ENCODE measurements at places on chromosomes 12 and 14. TPM values are rescaled to one million over a fixed set of nuclear protein-coding genes. Genes with fewer than 3 reads are reported as not detected.

Gene FIGNL2
- not detected for total RNA-seq

Gene POTEM
- total RNA-seq = not detected

Gene KLHL33
- total RNA-seq = 0.08 TPM

Gene COPS7A
- 114 TPM for total RNA-seq

Gene SLC6A13
- not detected for total RNA-seq

Gene EIF5
- 210 TPM for total RNA-seq

DNA sequence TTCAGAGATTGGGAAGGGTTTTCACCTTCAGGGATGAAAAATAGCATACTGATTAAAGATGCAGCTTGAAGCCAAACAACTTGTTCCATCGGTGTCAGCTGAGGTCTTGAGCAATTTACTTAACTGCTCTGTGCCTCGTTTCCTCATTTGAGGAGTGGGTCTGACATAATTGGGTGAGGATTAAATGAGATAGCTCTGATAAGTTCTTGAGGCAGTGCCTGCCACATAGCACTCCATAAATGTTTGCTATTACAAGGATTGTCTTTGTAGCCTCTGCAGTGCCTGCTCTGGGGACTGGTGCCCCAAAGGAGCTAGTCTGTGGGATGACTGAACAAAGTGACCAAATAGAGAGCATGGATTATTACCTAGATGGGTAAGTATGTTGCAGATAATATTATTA lies 50.6 kb downstream of the ATP23 start:
- no peak overlapping the region for H3K27ac ChIP-seq
- H3K4me3 ChIP-seq = no peak overlapping the region
- no peaks in the 10 kb centered on the region for H3K4me1 ChIP-seq
- no peak for DNase-seq
- no peaks in the 10 kb centered on the region for H3K27me3 ChIP-seq
- H3K36me3 ChIP-seq = peaks cover 1% of the 10 kb centered on the region

DNA sequence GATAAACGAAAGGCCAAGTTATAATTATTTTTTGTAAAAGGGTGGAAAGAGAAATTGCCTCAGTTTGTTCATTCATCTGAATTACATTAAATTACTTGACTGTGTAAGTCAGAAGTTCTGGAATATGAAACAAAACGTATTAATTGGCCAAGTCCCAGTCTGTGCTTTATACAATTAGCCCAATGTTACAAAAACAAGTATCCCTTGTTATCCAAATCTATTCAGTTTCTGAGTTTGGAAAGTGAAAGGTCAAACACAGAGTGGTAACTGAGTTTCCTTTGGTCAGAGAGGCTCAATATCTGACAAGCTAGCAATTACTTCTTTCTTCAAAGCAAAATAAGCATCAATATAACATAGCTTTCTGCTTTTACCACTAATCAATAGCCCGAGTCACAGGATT lies 62.6 kb downstream of the SPPL3 start:
- peaks cover 9% of the 10 kb centered on the region for H3K4me1 ChIP-seq
- no peak overlapping the region for H3K4me3 ChIP-seq
- DNase-seq = no peak
- no peaks in the 10 kb centered on the region for H3K27me3 ChIP-seq
- no peaks in the 10 kb centered on the region for H3K36me3 ChIP-seq

DNA sequence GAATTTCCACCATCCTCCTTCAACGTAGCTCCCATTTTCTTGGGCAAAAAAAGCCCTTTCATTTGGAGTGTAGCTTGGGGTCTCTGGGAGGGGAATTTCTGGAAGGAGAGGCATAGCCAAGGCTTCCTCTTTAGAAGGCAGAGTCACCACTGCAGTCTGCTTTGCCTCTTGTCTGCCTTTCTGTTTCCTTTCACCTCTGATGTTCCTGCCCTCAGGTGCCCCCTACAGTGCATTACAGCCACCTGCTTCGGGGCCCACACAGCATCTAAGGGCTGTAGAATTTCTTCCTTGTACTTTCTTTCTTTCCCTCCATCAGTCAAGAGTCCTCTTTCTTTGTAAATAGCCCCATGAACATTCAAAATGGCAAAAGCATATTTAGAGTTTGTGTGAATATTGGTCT lies 1313.9 kb downstream of the TMEM121 start:
- no peak overlapping the region for H3K27ac ChIP-seq
- no peaks in the 10 kb centered on the region for H3K36me3 ChIP-seq
- DNase-seq = no peak
- no peaks in the 10 kb centered on the region for H3K27me3 ChIP-seq
- H3K4me3 ChIP-seq = no peak overlapping the region

GRCh38 chr14:103126873-103127304 lies 3.6 kb downstream of the TNFAIP2 start:
- H3K27me3 ChIP-seq = peaks cover 2% of the 10 kb centered on the region
- no peak overlapping the region for H3K27ac ChIP-seq
- H3K4me3 ChIP-seq = no peak overlapping the region
- H3K4me1 ChIP-seq = peaks cover 35% of the 10 kb centered on the region
- DNase-seq = no peak

- peak overlapping the region; percentile 99 for H3K27ac ChIP-seq
- H3K36me3 ChIP-seq = peaks cover 69% of the 10 kb centered on the region
- DNase-seq = no peak
- no peak overlapping the region for H3K4me3 ChIP-seq
Observed at GRCh38 chr12:108831309-108831991, 25.9 kb downstream of the SSH1 start.

GRCh38 chr14:59507063-59507751 lies 22.9 kb downstream of the JKAMP start:
- H3K4me3 ChIP-seq = no peak overlapping the region
- no peak overlapping the region for H3K27ac ChIP-seq
- H3K4me1 ChIP-seq = peaks cover 5% of the 10 kb centered on the region
- no peaks in the 10 kb centered on the region for H3K36me3 ChIP-seq
- H3K27me3 ChIP-seq = peaks cover 7% of the 10 kb centered on the region

DNA sequence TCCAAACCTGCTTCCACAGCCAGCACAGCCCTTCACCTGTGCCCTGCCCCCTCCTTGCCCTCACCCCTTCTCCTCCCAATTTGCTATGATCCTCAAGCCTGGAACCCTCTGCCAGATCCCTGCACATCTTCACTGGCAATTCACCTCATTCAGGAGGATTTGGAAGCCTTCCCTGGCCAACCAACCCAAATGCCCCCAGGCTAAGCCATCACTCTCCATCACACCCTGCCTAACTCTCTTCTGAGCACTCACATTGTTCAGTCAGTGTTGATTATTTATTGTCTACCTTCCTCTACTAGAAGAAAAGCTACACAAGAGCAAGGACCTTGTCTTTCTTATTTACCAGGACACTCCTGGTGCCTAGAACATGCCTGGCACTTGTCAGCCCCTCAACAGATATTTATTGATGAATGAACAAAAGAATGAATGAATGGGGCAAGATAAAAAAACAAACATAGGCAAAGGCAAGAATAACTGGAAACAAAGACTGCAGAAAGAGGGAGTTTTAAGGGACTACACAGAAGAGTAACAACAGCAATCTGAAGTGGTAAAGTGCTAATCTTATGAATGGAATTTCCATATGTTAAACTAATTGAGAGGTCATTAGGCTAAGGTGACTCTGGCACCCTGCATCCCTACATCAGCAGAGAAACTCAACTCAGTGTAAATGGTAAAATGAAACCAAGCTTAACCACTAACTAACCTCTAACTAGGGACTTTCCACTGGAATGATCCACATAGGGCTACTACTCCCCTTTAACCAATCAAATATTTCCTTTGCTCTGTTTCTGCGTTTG lies 33.4 kb downstream of the TMTC1 start:
- no peaks in the 10 kb centered on the region for H3K4me1 ChIP-seq
- no peaks in the 10 kb centered on the region for H3K27me3 ChIP-seq
- H3K27ac ChIP-seq = no peak overlapping the region
- no peak for DNase-seq
- no peak overlapping the region for H3K4me3 ChIP-seq

DNA sequence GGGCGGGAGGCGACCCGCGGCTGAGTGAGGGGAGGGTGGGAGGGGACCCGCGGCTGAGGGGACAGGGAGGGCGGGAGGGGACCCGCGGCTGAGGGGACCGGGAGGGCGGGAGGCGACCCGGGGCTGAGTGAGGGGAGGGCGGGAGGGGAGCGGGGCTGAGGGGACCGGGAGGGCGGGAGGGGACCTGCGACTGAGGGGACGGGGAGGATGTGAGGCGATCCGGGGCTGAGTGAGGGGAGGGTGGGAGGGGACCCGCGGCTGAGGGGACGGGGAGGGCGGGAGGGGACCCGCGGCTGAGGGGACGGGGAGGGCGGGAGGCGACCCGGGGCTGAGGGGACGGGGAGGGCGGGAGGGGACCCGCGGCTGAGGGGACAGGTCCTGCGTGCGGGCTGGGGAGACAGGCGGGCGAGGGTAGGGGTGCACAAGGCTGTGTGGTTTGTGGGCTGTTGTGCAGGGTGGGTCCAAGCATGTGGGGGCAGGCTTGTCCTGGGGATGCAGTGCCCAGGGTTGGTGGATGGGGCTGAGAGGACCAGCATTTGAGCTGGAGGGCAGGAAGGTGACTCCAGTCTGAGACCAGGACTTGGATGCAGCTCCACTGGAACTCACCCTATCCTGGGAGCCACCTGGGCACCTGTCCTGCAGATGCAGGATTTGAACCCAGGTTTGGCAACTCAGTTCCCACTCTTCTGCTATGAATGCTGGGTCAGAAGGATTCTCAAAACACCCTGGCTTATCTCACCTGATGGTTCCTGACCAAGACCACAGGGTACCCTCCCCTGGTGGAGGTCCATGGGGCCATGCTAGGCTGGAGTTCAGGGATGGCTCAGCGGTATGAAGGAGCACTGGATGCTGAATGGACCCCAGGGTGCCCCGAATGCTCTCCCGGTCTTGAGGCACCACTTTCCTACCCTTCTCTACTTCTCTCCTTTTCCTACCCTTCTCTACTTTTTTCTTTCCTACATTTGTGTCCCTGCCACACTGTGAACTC lies 9.4 kb downstream of the PLD4 start:
- peak overlapping the region; percentile 70 for H3K4me3 ChIP-seq
- DNase-seq = no peak
- H3K27me3 ChIP-seq = peaks cover 7% of the 10 kb centered on the region

DNA sequence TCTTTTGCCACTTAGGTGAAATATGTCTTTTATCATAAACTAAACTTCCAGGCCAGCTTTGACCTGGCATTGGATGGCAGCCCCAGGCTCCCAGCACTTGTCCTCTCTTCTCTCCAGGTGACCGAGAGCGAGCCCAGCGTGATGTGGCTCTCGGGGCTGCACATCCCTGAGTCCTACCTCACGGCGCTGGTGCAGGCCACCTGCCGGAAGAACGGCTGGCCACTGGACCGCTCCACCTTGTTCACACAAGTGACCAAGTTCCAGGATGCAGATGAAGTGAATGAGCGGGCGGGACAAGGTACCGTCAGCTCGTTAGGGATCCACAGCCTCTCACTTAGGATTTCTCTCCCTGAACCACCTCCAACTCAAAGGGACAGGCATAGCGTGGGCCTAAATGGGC lies 39.4 kb downstream of the CCDC92 start:
- H3K4me3 ChIP-seq = no peak overlapping the region
- H3K4me1 ChIP-seq = peaks cover 6% of the 10 kb centered on the region
- peaks cover 13% of the 10 kb centered on the region for H3K36me3 ChIP-seq
- peaks cover 12% of the 10 kb centered on the region for H3K27me3 ChIP-seq
- H3K27ac ChIP-seq = no peak overlapping the region

- H3K27me3 ChIP-seq = peaks cover 1% of the 10 kb centered on the region
- no peak for DNase-seq
- no peaks in the 10 kb centered on the region for H3K4me1 ChIP-seq
- no peak overlapping the region for H3K4me3 ChIP-seq
Observed at GRCh38 chr12:58774731-58775130, 145.6 kb downstream of the LRIG3 start.

DNA sequence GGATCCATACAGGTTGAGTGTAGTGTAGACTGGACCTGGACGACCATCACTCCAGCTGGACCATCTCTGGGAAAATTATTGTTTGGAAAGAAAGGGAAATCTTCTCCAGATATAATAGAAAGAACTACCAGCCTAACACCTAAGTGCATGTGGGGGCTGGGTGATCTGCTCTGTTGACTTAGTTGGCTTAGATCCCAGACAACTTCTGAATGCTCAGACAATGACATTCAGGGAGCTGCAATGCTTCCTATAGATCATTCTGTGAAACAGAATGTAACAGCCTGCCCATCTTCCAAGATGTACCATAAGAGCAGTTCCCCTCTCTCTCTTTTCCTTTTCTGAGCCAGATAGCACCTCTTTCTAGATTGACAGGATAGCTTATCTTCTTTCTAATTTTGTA lies 572.8 kb upstream of the STXBP6 start:
- no peaks in the 10 kb centered on the region for H3K27me3 ChIP-seq
- no peaks in the 10 kb centered on the region for H3K4me1 ChIP-seq
- no peak overlapping the region for H3K27ac ChIP-seq

- no peak overlapping the region for H3K27ac ChIP-seq
- H3K36me3 ChIP-seq = no peaks in the 10 kb centered on the region
- no peak for DNase-seq
- no peaks in the 10 kb centered on the region for H3K27me3 ChIP-seq
Observed at GRCh38 chr14:93549595-93549994, 118.9 kb downstream of the UNC79 start.

GRCh38 chr12:69608114-69608513 lies 2.6 kb downstream of the LRRC10 start:
- peaks cover 7% of the 10 kb centered on the region for H3K4me1 ChIP-seq
- no peak overlapping the region for H3K27ac ChIP-seq
- H3K36me3 ChIP-seq = peaks cover 6% of the 10 kb centered on the region
- no peak overlapping the region for H3K4me3 ChIP-seq

- no peak for DNase-seq
- H3K27ac ChIP-seq = no peak overlapping the region
- H3K4me1 ChIP-seq = peaks cover 23% of the 10 kb centered on the region
- no peaks in the 10 kb centered on the region for H3K27me3 ChIP-seq
- H3K4me3 ChIP-seq = no peak overlapping the region
- peaks cover 13% of the 10 kb centered on the region for H3K36me3 ChIP-seq
Observed at GRCh38 chr14:105010106-105010505, 10.8 kb downstream of the CDCA4 start.

GRCh38 chr14:102971314-102971713 lies 48.9 kb downstream of the AMN start:
- H3K4me1 ChIP-seq = no peaks in the 10 kb centered on the region
- peaks cover under 1% of the 10 kb centered on the region for H3K27me3 ChIP-seq
- no peak for DNase-seq
- peaks cover 43% of the 10 kb centered on the region for H3K36me3 ChIP-seq
- H3K4me3 ChIP-seq = no peak overlapping the region
